ENCODE measurements at places on chromosomes 3 and 15. TPM values are rescaled to one million over a fixed set of nuclear protein-coding genes. Genes with fewer than 3 reads are reported as not detected.

PGBD4 gene
- total RNA-seq, result 2.6 TPM

SUSD5 gene
- not detected for total RNA-seq

RSL24D1 gene
- 43.5 TPM for total RNA-seq

NUDT16 gene
- total RNA-seq, result 7.9 TPM

PLCH1 gene
- total RNA-seq, result 4.1 TPM

GOLGA8R gene
- 0.07 TPM for total RNA-seq

Measured in PC-3 (cell line).